ENCODE measurements at places on chromosomes 2 and 18.

GRCh38 chr2:188580738-188581137 is 289.1 kb downstream of the GULP1 start:
- no peak for DNase-seq

DNA sequence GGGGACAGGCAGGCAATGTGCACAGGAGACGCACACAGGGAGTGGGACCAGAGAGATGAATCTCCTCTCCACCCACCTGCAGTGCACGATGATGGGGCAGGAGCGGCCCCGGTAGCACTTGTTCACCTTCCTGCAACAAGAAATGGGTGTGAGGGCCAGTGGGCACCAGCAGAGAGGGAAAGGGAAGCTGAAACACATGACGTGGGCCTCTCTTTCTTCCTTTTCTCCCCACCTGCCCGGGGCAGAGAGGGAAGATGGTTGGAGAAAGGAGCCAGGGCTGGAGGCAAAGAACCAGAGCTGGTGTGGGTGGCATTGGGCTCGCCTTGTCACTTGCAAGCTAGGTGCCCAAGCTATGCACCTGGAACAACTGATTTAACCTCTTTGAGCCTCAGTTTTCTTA is 12.2 kb downstream of the DNAJB2 start:
- DNase-seq, result no peak

DNA sequence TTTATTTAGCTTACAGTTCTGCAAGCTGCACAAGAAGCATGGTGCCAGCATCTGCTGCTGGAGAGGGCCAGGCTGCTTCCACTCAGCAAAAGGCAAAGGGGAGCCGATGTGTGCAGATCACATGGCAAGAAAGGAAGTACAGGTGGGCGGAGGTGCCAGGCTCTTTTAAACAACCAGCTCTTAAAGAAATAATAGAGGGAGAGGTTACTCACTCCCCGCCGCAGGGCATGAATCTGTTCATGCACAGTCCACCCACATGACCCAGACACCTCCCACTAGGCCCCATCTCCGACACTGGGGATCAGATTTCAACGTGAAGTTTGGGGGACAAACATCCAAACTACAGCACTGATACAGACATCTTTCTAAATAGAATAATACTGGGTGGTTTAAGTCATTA is 105.8 kb downstream of the MTCL1 start:
- no peak for DNase-seq

GRCh38 chr2:179137200-179137759 is 87.3 kb upstream of the CCDC141 start:
- no peak for DNase-seq

DNA sequence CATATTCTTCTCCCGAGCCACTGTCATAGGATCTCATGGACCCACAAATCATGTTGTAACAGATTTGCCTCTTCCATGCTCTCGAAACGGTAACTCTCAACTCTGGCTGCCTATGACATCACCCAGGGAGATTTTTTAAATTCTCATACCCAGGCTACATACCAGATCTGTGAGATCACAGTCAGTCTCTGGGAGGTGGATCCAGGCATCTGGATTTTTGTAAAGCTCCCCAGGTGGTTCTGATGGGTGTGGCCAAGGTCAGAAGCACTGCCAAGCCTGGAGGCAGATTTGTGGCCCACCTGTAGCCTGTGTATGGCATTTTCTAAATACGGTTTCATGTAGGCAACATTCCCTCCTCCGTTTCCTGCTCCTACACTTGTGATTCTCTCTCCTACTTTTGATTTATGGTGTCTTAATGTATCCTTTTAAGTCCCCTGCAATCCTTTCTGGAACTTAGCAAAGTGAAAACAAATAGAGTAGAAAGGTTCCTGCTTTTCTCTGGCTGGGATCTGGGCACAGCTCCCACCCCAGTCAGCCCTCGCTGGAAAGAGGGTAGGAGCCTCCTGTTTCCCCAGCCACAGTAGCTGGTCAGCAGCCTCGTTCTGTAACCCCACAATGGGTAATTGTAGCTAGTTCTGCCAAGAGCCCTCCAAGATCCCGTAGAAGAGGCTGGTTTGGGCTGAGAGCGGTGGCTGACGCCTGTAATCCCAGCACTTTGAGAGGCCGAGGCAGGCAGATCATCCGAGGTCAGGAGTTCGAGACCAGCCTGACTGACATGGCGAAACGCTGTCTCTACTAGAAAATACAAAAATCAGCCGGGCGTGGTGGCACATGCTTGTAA is 96.2 kb downstream of the KLHL29 start:
- peak; percentile 91 for DNase-seq

DNA sequence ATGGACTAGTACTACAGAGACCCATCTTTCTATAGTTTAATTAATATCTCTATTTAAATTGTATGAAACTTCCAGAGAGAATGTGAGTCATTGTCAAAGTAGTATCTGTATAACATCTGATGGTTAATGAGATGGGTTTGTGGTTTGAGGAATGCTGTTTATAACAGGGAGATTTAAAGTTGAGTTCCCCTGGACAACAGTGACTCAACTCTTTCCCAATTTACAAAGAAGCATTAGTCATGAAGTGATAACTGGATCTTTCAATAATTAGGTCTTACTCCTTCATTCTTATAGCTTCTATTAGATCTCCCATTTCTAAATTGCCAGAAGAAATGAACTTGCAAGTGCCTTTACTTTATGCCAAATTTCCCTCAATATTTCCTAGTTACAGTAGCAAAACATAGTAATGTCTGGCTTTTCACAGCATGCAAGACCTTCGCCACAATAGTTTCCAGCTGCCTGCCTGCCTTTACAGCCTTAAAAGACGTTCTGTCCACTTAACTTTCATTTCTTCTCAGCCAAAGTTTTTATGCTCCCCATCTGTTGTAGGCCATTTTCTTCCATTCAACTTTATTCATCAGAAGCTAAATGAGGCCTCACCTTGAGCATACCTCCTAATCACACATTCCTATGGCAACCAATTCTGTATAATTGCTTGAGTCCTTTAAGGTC is 47.7 kb upstream of the WDR75 start:
- DNase-seq, result peak; percentile 98

DNA sequence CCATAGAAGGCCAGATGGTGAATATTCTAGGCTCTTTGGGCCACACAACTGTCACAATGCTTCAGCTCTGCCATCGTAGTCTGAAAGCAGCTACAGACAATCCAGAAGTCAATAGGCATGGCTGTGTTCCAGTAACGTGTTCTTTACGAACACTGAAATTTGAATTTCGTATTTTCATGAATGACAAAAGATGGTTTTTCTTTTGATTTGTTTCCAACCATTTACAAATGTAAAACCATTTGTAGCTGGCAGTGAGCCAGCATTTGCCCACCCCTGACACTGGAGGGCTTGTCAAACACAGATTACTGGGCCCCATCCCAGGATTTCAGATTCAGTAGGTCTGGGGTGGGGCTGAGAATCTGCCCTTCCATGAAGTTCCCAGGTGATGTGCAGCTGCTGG is 83.0 kb upstream of the ATG16L1 start:
- DNase-seq, result no peak

GRCh38 chr18:3251963-3252277 is 4.3 kb downstream of the MYL12A start:
- DNase-seq, result peak; percentile 78

GRCh38 chr18:8379187-8379941 is 229.9 kb upstream of the RAB12 start:
- no peak for DNase-seq
